ENCODE measurements at places on chromosomes 2 and 18.

DNA sequence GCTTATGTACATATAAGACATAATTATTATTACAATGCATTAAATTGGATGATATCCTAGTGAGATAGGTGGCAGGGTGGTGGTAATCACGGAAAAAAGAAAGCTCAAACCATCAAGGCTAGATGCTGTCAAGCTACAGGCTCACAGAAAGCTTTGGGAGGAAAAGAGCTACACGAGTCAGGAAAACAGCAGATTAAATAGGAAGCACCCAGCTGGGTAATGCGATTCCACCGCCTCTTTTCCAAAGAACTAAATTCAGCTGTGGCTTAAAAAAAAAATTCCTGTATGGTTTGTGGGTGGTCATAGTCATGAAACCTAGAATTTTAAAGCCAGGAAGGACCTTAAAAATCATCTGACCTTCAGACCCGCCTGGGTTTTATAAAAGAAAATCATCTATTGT is 23.7 kb upstream of the PTPN4 start:
- DNase-seq = no peak

GRCh38 chr2:148721520-148721931 is 77.0 kb downstream of the EPC2 start:
- DNase-seq = peak; percentile 36

GRCh38 chr2:128613876-128614275 is 295.2 kb upstream of the HS6ST1 start:
- DNase-seq = no peak

- no peak for DNase-seq
These were observed 30.4 kb downstream of the INPP4A start for GRCh38 chr2:98474979-98475632.

- peak; percentile 69 for DNase-seq
These were observed 49.8 kb downstream of the SLC14A2 start for GRCh38 chr18:45664824-45665763.

- no peak for DNase-seq
These were observed 28.8 kb upstream of the INHBB start for GRCh38 chr2:120317180-120317533.

GRCh38 chr18:11861583-11862288 is 10.5 kb downstream of the CHMP1B start:
- peak; percentile 23 for DNase-seq

GRCh38 chr2:172208791-172209325 is 106.2 kb upstream of the DLX2 start:
- DNase-seq = peak; percentile 85

- no peak for DNase-seq
These were observed 52.5 kb upstream of the CCDC150 start for GRCh38 chr2:196587056-196587455.

- no peak for DNase-seq
These were observed 132.1 kb upstream of the DLGAP1 start for GRCh38 chr18:4587204-4587603.

- DNase-seq = no peak
These were observed 5.0 kb downstream of the NT5DC4 start for GRCh38 chr2:112725545-112726457.

DNA sequence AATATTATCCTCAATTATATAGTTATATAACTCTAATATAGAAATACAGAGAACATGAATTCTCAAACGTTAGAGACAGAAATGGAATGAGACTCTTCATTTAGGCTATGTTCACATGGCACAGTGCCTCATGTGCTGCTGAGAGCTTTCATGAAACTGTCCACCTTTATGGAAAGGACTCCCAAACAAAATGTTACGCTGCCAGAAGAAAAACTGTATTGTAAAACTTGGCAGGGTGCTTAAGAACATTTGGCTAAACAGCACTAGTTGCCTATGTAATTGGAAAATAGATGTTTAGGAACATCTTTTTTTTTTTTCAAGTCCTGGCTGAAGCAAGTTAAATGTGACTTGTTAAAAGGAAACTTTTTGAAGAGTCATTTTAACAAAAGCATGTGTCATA is 396.0 kb downstream of the ERBB4 start:
- no peak for DNase-seq

DNA sequence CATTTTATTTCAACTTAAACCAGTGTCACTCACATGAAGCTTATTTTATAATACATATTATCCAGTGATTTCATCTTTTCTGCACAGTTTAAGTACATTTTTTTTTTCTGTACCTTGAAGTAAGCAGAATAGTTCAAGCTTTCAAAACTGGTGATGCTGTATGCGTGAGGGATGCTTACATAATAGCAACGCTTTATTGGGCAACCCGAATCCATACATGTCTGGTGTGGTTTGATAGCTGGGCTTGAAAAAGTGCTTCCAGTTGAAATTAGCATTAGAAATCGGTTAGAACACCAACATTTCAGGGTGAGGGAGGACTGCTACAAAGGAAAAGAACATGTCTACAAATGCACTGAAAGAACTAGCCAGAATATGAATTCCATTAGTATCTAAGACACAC is 117.4 kb downstream of the MBP start:
- no peak for DNase-seq

GRCh38 chr2:19355416-19355821 is 3.0 kb downstream of the OSR1 start:
- peak; percentile 63 for DNase-seq

- DNase-seq = no peak
These were observed 28.8 kb downstream of the ADAM23 start for GRCh38 chr2:206472094-206472493.

DNA sequence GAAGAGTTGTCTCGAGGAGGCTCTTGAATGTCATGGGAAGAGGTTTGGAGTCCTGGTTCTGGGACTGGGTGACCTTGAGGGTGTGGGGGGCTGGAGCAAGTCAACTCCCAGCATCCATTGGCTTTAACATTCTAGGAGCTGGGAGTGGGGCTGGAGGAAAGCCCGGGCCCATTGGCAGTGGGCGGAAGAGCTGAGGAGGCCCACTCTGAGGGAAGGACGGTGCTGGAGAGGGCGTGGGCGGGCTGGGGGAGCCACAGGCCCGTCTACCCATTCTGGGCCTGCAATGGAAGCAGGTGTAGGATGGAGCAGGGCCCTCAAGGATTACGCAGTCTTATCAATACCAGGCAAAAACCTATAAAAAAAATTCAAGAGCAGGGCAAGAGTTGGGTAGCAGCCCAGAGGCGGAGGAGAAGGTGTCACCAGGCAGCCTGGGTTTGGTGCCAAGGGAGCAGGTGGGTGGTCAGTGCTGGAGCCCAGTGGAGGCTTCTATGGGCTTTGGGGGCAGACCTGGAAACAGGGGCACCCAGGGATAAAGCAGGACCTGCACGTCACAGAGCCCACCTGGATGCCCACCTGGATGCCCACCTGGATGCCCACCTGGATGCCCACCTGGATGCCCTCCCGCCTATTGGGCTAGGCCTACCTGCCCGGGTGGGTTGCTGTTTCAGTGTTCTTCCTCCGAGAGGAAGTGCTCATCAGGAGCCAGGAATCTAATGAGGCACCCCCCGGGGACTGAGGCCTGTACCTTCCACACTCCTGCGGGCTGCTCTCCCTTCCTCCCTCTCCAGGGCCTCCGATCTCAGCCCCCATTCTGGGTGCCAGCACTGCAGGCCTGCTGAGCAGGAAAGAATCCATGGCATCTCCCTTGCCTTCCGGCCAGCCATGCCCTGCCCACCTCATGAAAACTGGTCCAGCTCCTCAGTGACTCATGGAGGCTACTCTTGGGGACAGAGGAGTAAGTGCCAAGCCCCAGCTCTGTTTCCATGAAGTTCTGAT is 71.3 kb downstream of the CTIF start:
- peak; percentile 77 for DNase-seq

DNA sequence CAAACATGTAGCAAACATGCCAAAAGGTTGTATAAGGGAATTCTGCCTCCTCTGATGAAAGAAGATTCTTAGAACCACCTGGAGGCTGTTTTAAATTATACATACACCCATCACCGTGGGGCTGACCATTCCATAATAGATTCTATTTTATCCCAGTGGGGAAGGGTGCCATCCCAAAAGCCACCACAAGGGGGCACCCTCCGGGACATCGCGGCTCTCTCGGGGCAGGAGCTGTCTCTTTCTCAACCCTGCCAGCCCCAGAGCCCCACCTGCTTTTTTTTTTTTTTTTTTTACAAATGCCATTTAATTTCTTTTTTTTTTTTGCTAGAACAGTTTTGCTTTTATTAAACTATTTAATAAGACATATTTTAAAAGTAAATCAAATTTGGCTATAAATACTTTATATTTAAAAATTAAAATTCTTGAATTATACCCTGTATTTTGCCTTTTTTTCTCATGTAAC is 8.6 kb upstream of the MTCL1 start:
- peak; percentile 69 for DNase-seq

DNA sequence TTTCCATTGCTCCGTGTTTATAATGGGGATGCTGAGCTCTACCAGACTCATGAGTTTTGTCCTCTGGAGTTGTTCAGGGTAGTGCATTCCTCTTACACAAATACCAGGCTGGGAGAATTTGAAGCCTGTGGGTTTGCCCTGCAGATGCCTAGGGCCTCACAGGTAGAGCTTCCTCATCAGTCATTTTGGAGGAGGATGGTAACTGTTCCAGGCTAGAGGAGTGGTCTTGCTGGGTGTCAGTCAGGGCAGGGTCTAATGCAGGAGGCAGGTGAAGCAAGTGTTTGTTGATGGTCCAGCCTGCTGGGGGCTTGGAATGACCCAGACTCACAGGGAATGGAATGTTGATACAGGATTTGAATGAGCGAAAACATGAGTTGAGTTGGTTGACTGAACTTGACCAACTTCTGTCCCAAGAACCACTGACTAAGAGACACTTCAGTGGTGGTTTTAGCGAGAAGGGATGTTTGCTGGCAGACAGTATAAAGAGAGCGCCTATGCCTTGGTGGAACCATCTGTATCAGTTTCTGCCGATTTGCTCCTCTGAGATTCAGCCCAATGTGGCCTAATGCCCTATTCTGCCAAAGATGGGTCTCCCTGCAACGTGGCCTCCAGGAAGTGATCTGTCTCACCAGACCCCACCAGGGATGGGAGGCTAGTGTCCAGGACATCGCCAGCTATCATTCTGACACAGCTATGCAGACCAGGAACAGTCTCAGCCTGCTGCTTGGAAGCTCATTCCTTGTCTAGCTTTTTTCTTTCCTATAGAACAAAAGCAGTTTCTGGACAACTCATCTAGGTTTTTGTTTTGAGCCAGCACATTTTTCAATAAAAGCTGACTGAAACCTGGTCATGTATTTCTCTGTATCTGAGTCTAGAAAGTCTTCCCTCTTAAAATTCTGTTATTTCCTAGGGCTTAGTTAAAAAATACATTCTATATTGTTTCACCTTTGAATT is 9.3 kb downstream of the IL1R2 start:
- no peak for DNase-seq

DNA sequence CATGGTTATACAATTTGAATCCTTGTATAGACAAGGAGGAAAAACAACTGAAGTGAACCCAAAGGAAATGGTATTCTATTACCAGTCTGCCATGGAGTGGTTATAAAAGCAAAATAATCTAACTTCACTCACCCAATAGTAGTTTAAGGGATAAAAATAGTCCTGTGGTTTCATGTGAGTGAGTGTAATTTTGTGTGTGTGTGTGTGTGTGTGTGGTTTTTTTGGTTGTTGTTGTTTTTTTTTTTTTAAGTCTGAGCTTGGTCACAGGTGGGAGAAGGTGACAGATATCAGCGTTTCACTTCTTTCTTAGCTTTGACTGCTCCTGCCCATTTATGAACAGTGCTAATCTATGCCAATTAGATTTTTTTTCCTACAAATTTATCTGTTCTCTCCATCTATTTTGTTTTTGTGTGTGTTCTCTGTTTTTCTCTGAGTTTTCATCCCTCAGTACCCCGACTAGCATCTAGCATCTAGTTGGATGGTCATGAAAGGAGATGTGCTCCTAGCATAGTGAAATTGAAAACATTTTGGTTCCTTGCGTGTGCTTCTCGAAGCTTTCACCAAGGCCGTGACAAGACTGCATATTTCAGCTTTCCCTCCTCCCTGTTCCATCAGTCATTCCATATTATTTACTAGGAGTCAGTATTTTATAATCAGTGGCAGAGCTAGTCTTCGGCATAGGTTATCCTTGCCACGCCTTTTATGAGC is 200.1 kb upstream of the DTNA start:
- DNase-seq = no peak

DNA sequence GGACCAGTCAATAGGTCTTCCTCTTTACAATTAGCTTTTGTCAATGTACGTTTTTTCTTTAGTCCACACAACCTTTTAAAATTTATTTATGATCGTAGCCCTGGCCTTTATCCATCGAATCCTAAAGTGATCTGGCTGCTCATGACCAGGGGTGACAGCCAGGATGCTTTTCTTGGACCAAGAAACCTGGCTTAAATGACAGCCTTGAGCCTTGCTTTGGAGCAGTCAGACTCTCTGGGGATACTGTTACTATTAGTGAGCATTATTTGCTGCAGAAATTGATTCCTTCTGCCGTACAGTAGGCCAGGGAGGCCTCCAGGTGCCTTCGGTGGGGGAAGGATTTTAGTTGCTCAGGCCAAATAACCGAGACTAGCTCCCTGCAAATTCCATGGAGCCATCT is 70.2 kb downstream of the AGAP1 start:
- DNase-seq = no peak

DNA sequence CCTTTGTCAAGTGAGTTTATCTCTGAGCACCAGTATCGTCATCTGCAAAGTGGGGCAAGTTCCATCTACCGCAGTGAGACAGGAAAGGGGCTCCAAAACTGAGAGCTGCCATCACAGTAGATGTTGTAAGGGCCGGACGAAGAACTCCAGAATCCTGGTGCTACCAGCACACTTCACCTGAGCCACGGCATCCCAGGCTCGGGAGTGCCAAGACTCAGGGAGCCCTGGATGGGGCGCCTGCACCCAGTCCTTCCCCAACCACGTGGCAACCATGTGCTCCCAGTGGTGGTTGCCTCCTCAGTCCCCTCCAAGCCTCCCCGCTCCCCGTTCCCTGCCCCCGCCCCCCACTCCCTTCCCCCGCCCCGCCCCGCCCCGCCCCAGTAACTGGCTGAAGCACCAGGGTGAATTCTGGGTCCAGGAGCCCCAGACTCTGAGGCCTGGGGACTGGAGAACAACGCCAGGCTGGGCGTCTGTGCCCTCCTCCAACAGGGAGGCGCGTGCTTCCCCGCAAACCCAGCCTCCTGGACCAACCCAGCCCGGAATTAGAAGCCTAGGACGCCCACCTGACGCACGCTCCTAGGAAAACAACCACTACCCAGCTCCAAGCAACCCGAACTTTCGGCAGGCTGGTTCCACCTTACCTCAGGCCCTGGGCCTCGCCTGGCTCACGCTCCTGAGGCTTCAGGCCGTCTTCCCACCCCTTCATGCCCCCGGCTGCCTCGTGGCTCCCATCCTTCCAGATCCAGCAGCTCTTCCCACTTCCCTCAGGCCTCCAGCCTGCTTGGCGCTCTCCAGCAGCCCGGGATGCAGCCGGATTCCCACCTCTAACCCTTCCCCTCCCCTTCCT is 67.6 kb downstream of the LAMA3 start:
- no peak for DNase-seq

- no peak for DNase-seq
These were observed 225.5 kb upstream of the TMEM200C start for GRCh38 chr18:6120820-6121279.

DNA sequence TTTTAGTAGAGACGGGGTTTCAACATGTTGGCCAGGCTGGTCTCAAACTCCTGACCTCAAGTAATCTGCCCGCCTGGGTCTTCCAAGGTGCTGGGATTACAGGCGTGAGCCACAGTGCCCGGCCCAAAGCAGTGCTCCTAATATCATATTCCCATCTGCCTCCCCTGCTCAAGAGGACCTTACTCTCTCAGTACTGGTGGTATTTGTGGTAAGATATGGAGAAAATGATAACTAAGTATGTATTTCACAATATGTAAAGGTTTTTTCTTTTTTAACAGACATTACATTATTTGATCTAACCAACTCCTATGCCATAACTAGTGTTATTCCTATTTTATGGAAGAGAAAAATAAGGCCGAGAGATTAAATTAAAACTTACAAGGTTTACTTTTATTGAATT is 201.0 kb downstream of the CAMKMT start:
- no peak for DNase-seq

GRCh38 chr2:44957656-44958327 is 16.3 kb downstream of the SIX3 start:
- DNase-seq = no peak
